ENCODE measurements at places on chromosomes 12 and 14.

- no peak for DNase-seq
These were observed 874.9 kb downstream of the NRXN3 start for GRCh38 chr14:79044894-79045624.

DNA sequence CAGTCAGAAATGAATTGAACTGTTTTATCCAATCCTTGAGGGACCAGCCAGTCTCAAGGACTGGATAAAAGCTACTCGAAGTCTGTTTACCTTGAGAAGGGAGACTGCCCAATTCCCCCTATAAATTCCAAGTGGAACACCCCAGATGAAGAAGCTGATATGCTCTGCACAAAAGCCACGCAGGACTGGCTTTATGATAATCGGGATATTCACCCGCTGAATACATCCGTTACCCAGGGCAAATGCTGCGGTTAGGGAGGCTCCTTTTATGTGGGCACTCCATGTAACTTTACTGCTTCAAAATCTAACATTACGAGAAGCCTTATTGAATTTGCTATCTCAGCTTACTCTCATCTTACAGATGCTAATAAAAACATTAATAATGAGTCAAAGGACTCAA lies 119.1 kb downstream of the DENND5B start:
- no peak for DNase-seq

DNA sequence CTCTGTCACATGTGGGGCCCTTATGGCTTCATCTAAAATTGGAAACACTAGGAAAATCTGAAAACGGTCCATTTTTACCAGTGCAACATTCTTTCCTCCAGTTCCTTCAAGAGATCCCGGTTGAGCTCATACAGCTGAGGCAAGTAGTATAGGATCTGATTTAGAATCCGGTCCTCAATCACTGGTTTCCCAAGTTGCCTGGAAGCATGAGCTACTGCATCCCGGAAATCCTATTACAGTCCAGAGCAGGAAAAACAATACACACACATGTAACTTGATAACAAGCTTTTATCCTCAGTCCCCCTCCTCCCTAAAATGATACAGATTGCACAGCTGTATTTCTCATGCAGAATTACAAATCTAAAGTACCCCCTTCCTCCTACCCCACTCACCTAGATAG lies 67.9 kb upstream of the NR2C1 start:
- no peak for DNase-seq

DNA sequence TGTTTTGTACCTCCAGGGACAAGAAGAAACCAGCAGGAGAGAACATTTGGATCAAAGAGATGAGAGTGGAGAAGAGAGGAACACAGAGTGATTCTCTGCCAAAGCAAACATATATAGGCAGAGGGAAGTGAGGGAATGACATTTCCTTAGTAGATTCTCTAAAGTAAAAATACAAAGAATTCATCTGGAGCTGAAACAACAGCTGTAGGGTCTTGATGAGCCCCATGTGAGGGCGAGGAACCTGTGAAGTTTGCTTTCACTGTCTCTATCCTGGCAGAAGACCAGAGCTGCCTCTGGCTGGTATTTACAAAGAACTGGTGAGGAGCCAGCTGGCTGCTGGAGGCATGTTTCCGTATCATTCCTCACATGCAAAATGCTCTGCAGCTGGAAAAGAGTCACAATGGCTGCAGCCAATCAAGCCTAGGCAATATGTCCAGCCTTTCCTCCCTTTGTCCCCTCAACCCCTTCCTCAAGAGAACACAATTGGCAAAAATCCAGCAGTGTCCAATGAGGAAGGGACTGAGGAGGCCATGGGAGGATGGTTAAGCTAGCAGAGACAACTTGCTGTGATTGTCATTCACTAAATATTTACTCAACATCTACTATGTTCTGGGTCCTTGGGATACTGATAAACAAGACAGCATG lies 122.5 kb downstream of the PHLDA1 start:
- DNase-seq: peak; percentile 35

DNA sequence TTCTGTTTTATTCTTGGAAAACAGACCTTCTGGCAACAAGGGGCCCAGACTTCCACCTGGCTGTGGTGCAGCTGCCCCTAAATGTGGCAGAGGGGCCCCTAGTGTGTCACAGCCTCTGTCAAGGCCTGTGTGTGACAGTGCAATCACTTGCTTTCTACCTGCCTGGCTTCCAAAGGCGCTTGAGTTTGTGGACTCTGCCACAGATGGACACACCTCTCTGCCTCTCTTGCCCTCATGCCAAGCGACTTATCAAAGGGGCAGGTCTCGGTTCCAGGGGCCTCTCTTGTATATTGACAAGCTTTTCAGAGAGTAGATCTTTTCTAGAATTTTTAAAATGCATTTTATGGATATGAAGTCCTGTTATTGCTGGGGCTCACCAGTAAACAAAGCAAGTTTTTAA lies 217.2 kb downstream of the SLC15A4 start:
- no peak for DNase-seq

GRCh38 chr14:33393231-33393894 lies 454.7 kb downstream of the NPAS3 start:
- no peak for DNase-seq

- no peak for DNase-seq
These were observed 13.6 kb downstream of the EXOC3L4 start for GRCh38 chr14:103107941-103108748.

DNA sequence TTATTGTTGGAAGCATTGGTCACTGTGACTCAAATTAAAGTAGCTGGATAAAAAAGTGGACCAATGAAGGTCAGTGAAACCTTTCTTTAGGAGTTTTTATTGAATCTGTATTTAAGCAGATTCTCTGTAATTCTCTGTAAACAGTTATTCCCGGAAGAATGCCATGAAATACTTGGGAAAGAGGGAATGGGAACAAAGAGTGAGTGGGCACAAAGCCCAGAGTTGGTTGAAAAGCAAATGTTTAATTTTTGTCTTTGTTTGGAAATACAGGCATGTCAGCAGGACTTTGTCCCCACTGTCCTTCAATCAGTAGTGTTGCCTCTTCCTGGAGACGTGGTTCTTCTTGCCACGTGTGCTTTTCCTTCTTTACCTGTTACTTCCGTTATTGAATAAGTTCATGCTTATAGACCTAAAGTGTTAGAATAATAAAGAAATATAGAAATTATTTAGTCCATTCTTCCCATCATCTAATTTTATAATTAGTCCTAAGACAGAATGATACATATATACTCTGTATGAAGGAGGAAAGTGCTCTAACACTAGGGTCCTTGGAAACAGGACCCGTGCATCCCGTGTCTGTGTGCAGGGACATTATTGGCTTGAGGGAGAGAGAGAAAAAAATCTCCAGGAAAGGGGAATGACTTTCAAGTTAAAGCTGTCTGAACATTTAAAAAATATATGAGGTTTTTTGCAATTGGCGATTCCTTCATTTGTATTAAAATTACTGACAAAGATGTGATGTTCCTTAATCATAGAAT lies 2.0 kb upstream of the ANG start:
- DNase-seq: no peak

- DNase-seq: no peak
These were observed 25.0 kb downstream of the GCH1 start for GRCh38 chr14:54877703-54878021.

DNA sequence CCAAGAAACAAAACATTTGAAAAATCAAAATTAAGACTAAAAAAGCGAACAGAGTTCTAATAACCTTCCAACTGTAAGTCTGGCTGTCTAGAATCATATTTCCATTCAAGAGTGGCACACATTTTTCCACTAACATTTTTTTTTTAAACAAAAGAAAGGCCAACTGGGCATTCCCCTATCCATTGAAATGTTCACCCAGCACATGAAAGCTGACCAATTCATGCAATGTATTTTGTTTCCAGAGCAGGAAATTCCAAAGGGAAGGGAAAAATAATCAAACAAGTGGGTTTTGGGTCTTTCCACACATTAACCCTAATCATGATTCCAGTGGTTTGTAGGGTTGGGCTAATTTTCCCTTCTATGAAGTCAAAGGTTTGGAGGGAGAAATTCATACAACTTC lies 206.5 kb downstream of the CALM1 start:
- no peak for DNase-seq

DNA sequence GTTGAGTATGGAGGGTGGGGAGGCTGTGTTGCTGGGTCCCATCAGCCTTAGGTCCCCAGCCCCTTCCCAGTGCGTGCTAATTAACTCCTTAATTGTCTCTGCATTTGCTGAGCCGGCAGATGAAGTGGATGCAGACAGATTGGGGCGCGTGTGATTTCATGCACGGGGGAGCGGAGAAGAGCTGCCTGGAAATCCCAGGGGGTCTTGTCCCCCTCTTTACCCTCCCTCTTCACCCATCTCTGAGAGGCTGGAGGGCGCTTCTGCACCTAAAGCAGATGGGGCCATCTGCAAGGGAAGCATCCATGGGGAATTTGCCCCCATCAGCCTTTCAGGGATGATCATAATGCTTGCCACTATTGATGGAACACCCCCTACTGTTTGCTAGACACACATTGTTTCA lies 4.4 kb upstream of the ASIC1 start:
- no peak for DNase-seq

DNA sequence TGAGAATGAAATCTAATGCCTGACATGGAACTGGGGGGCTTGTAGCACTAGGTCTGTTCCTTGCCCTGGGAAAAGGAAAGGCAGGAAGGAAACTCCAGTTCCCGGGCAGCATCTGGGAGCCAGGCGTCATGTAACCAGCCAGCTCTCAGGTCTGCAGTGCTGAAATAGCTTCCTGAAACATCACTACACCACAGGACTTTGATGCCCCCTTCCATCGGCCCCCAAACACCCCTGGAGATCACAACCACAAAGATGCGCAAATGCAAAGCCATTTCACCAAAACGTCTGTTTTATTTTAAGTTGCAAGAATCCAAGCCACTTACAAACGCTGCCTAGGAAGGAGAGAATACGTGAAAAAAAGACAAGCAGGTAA lies 40.9 kb downstream of the KCTD10 start:
- DNase-seq: no peak

DNA sequence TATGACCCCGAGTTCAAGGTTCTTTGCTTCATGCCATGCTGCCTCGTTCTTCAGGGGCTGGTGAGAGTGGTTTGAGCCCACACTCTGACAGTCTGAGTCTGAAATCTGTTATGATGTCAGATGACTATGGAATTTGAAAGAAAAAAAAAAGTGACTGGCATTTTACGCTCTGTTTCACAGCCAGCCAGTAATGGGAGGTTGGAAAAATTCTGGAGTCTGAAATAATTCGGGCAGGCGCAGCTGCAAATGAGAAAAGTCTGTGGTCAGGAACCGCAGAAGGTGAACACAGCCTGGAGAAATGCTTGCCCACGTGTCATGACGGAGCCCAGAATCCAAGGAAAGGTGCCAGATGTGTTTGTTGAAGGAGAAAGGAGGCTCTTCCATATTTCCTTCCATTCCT lies 269.8 kb upstream of the PWP1 start:
- DNase-seq: no peak

Measured in hippocampal formation (tissue), 2 donors.